Right lung (tissue), 10 donors: ENCODE measurements at places on chromosomes 12 and 14. TPM values are rescaled to one million over a fixed set of nuclear protein-coding genes. Genes with fewer than 3 reads are reported as not detected.

FLRT2 gene
- 30.7 TPM for polyA plus RNA-seq

KIF26A gene
- polyA plus RNA-seq: 12.2 TPM

KITLG gene
- 24.8 TPM for polyA plus RNA-seq

SYNDIG1L gene
- polyA plus RNA-seq: 0.78 TPM

DBX2 gene
- not detected for polyA plus RNA-seq

CCDC60 gene
- polyA plus RNA-seq: 2.8 TPM

OR4E2 gene
- not detected for polyA plus RNA-seq

ETFRF1 gene
- polyA plus RNA-seq: 28.1 TPM

CISTR gene
- not detected for polyA plus RNA-seq

NRIP2 gene
- 8.0 TPM for polyA plus RNA-seq

IL31 gene
- polyA plus RNA-seq: not detected
